ENCODE measurements at places on chromosomes 16 and 17.

- no peak for DNase-seq
Observed at GRCh38 chr17:2092253-2092652, 37.4 kb downstream of the HIC1 start.

DNA sequence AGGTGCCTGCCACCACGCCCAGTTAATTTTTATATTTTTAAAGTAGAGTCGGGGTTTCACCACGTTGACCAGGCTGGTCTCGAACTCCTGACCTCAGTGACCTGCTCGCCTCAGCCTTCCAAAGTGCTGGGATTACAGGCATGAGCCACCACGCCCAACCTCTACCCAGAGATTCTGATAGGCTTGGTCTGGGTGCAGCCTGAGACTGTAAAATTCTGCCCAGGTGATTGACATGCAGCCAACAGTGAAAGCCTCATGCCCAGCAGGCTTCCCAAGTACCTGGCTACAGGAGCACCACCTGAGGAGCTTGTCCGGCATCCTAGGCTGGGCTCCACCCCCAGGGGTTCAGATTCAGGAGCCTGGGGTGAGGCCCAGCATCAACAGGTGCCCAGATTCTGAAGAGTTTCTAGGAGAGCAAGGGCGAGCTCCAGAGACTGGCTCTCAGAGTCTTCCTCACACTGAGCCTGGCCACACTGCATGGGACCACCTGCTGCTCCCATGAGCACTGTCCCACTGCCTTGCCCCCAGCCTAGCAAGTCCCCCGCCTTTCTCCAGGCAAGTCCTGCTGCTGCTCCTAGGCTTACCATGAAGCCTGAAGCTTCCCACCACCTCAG, 16.6 kb downstream of the ZNF385C start:
- no peak for DNase-seq

DNA sequence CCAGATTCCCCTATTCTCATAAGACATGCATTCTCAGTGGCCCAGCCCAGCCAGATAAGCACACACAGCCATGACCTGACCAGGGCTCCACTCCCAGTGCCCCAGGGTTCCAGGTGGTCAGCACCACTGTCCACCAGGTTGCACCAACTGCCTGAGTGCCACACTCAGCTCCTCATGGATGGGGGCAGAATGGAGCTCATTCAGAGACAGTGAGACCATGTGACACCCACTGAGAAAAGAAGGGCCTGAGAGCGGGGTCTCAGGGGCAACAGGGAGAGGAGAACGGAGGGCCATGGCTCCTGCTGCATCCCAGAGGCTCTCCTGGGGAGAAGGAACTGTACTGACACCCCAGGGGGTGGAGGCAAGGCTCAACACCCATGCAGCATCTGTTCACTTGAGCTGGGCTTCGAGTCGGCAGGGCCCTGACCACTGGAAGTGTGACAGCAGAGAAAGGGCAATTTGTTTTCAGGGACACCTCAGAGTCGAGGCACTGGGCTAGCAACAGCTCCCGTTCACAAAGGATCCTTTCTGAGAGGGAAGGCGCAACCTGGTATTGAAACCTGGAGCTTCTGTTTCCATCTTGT, 18.7 kb upstream of the SLC38A8 start:
- no peak for DNase-seq

DNA sequence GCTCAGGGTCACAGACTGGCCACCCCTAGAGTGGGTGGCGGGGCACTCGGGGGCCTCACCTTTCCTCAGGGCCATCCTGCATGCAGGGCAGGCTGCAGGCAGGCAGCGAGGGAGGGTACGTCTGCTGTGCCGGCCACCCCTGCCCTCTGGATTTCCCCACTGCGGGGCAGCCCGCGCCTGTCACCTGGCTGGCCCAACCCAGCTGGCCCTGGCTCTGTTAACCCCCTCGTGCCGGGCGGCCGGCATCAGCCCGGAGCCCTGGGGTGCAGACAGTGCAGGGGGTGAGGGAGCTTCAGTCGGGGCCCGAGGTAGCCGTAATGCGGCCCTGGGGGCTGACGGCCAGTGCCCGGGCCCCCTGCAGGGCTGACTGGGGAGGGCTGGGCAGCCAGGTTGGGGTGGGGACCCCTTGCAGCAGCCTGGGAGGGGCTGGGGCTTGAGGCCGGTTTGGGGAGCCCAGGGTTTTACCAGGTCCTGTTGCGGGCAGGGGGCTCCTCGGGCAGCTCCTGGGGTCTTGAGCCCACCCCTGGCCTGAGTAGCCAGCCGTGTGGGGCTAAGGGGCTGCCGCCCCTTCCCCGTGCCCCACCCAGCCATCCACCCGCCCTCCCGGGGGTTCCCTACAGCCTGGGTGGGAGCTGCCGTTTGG, at the start of gene IGFALS:
TSS of gene IGFALS (minus strand) at position 128 of the 643 bp plus-strand sequence. CDS start at position 75, 53 bp downstream.
- no peak for DNase-seq
